Pulmonary artery endothelial cell (primary cell): ENCODE measurements at places on chromosomes 12 and 14.

DNA sequence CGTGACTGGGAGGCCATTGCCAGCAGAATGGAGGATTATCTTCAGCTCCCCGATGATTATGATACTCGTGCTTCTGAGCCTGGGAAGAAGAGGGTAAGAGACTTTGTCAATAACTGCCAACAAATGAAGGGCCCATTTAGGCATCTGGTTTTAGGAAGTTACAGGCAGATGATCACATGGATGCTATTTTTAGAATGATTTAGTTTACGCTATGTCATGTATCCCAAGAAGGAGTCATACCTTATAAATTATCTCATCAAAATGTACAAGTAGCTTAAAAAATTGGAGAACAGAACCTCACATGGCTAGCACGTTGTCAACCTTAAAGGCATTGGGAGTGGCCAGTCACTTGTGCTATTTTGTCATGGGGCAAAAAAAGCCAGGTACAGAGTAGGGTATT, 46.7 kb downstream of the PROX2 start:
- no peak for DNase-seq

DNA sequence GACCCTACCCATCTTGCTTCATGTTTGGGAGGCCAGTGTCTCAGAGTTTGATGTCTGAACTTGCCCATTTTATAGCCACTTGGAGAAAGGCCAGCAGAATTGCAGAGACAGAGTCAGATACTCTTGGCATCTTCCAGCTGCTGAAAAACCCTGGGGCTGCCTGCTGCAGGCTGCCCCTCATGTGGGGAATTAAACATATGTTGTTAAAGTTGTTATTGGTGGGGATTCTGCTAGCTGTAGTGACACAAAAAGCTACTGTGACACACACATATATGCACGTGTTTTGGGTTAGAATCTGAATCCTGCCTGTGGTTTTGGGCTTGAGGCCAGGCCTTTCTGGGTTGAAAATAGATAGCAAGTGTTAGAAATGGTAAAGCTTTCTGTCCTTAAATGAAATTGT, 1288.4 kb downstream of the AACS start:
- DNase-seq, result no peak

DNA sequence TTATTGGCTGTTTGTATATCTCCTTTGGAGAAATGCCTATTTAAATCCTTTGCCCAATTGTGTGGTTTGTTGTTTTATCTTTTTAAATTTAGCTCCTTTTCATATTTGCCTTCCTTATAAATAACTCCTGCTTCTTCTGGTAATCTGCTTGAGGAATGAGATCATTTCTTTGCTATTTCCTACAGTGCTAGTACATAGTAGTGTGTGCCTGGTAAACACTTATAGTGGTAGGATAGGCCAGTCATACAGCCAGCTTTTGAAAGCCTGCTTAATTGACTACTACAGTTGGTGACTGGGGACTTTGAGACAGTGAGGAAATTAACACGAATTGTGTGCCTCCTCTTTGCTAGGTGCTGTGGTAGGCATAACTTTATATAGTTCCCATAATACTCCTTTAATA, 68.7 kb downstream of the BORCS5 start:
- DNase-seq, result peak; percentile 39

DNA sequence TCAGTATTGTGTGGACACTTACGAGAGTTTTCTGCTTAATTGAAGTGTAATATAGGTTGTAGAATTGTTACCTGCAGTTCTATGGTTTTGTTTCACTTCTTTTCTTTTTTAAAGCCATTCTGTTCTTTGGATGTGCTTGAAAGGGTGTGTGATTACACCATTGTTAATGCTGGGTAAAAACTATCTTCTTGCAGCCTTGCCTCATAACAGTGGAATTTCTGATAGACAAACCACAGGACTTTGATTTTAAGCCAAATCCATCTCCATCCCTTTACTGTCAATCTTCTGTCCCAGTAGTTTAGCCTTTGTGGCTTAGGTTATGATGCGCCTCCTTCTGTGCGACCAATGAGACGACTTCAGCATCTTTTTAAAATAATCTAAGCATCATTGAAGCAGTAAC, 182.3 kb downstream of the PELI2 start:
- no peak for DNase-seq

- no peak for DNase-seq
Measured at GRCh38 chr12:132429946-132430643, 59.9 kb upstream of the FBRSL1 start.
